ENCODE measurements at places on chromosomes 2 and 18.

DNA sequence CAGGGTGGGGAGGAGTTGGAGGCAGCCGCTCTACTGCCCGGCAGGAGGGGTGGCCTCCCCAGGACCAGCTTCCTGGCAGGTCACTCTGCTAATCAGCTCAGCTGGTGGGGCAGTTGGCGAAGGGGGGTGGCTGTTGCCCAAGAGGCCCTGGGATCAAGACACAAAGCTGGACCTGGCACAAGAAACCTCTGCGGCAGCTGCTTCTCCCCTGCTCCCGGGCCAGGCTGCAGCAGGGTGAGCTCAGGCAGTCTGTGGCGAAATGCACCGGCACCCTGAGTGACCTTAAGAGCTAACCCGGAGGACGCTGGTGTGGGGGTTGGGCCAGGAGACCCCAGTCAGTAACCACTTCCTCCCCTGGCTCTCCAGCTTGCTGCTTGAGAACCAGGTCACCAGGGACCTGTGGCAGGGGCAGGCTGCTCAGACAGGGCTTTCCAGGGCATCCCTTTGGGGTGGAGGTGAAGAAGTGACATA lies 31.1 kb downstream of the TOGARAM2 start:
- DNase-seq: no peak

GRCh38 chr2:66824926-66825325 lies 390.0 kb downstream of the MEIS1 start:
- DNase-seq: no peak

- DNase-seq: no peak
Observed at GRCh38 chr2:32701806-32702205, 74.0 kb downstream of the TTC27 start.

DNA sequence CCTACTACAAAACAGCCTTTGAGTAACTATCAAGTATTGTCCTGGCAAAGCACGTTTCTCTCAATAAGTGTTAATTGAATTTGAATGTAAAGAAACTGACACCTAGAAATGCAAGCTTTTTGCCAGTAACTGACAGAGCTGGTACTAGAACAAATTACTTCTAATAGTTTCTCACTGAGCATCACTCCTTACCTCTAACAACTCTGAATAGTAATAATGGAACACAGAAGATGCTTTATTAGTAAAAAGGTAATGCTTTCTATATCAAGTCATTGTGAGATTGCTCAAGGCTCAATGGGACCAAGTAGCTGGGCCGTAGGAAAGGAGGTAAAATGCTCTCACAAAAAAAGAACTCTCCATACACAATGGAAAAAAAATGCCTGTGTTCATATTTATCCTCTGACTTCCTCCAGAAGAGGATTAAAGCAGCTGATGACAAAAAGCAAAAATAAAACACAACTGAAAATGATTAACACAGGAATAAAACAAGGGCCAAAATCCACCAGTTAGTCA lies 11.8 kb downstream of the RASGRP3 start:
- no peak for DNase-seq

DNA sequence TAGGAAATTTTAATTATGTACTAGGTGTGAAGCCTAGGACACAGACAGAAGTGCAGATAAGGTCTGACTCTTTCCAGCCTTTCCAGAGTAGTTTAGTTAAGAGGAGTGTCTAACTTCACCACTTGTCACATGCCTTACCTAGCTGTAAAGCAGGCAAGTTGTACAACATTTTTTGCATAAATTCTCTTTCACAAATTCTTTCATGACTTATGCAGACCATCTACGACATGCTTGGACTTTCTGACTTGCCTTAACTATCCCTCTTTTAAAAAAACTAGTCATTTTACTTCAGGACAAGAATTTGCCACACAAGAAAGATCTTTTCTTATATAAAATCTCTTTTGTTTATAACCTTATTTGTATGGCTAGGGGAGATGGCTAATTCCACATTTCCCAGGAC lies 1273.6 kb upstream of the SLC39A10 start:
- DNase-seq: no peak

DNA sequence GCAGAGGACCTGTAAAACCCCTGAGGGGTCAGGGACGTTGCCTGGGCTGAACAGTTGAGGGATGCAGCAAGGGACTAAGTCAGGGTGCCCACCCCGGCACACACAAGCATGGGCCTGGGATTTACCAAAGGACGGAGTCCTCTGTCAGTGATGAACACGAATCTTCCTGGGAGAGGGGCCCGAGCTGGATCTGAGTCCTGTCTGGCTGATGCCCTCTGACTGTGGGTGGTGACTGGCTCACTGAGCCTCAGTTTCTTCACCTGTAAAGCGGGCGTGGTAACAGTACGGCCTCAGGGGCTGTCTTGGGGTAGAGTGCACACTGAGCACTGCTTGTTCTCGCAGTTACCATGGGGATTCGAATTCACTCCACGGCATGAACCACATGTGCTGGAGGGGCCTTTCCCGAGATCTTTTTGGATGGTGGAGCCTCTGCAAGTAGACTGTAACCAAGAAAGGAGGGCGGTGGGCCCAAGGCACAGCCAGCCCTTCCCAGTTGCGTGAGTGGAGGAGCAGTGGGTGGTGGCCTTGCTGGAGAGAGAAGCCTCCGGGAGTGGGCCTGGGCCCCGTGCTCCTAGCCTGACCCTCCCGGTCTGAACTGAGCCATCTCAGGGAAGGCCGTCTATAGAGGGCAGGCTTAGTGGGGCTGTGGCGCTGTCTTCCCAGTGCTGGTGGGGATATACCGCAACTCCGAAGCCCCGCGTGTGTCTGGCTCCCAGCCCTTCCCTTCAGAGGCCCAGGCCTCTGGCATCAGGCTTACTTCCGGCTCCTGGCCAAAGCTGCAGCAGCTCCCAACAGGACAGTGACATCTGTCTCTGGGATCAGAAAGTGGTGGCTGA lies 130.8 kb upstream of the HS6ST1 start:
- DNase-seq: no peak

DNA sequence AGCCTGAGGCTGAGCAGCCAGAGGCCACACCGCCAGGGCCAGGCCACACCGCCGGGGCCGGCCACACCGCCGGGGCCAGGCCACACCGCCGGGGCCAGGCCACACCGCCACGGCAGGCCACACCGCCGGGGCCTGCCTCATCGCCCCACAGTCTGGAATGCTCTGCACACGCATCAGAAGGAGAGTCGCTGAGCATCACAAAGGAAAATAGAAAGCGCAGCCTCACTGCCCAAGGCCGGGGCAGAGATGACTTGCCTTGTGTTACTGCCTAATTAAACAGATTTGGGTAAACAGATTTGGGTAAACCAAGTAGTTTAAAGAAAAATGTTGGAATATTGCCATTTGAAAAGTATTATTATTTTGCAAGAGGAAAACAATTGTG lies 10.4 kb upstream of the NFATC1 start:
- no peak for DNase-seq

DNA sequence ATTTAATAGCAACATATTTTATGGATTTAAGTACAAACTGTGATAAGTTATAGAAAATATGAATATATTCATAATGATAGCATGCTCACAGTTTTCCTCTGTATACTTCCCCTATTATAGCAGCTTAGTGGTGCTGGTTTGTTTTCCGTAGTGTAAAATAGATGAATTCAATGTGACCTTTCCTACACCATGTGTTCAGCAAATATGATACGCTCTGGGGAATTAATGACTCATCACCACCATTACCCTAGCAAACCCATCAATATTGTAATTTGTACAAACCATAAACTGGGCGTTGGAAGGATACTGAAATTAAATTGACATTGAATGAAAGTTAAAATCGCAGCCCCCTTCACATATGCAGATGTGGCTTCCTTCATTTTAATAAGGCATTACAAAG lies 58.7 kb upstream of the CDH19 start:
- DNase-seq: no peak

DNA sequence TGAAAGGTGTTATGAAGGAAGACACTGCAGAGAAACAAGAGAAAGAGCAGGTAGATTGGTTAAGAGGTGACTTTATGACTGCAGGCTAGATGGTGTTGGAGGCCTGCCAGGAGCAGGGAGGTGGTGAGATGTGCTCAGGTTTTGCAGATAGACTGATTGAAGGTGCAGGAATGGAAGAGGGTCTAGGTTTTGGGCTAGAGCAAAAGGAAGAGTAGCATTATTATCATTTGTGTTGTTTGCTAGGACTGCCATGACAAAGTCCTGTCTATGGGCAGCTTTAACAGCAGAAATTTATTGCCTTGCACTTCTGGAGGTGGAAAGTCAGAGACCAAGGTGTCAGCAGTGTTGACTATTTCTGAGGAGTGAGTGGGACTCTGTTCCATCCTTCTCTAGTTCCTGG lies 172.9 kb upstream of the SOX11 start:
- no peak for DNase-seq

GRCh38 chr2:217449444-217449843 lies 553.4 kb downstream of the TNS1 start:
- DNase-seq: no peak

DNA sequence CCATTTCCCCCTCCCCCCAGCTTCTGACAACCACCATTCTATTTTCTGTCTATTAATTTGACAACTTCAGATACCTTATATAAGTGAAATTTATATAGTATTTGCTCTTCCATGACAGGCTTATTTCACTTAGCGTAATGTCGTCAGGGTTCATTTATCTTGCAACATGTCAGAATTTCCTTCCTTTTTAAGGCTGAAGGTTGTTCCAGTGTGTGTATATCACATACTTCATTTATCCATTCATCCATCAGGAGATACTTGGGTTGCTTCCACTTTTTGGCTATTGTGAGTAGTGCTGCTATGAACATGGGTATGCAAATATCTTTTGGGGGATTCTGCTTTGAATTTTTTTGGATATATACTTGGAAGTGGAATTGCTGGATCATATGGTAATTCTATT lies 7.4 kb downstream of the BCL2L11 start:
- DNase-seq: no peak

DNA sequence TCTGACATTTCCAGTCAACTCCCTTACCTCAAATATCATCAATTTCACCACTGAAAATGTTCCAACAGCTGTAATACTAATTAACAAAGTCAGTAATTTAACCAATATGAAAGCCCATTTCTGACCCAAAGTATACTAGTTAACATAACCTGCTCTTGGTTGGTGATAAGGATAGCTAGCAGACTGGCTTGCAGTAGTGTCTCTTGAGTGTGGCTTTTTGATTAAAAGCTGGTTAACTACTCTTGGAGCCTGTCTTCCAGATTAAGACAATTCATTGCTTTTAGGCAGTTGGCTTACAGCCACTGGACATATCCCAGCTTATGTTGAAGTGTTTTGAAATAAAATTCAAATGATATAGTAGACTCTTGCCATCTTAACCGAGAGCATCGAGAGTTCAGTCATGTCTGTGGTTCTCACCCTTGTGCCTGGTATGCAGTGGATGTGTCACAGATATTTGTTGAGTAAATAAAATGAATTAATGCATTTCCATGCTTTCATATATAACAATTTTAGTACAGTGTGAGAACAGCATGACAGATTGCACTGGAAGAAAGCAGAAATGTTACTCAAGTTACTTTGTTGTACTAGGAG lies 158.1 kb downstream of the TANC1 start:
- no peak for DNase-seq

- no peak for DNase-seq
Observed at GRCh38 chr18:68033466-68033865, 516.9 kb upstream of the DSEL start.

DNA sequence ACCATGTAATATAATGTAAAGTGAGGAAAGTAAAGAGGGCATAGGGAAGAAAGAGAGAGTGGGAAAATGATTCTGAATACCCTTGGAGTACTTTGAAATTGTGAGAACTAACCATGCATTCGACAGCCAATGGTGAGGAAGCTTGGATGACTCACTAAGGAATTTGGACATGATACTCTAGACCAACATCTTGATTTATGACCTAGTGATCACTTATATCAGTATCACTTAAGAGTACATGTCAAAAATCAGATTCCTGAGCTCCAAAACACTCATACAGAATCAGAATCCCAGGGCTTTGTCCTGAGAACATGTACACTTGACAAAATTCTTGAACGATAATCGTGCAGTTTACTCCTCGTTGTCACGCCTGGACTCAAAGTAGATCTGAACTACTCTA lies 1899.8 kb upstream of the PIK3C3 start:
- no peak for DNase-seq

GRCh38 chr2:19651466-19651865 lies 250.3 kb downstream of the TTC32 start:
- no peak for DNase-seq

- DNase-seq: no peak
Observed at GRCh38 chr2:56892382-56892781, 708.6 kb downstream of the CCDC85A start.

- no peak for DNase-seq
Observed at GRCh38 chr2:237669628-237670392, 42.4 kb downstream of the LRRFIP1 start.

- DNase-seq: no peak
Observed at GRCh38 chr2:143231254-143231645, 102.0 kb downstream of the ARHGAP15 start.

GRCh38 chr2:200449149-200449548 lies 60.7 kb downstream of the KCTD18 start:
- DNase-seq: no peak

DNA sequence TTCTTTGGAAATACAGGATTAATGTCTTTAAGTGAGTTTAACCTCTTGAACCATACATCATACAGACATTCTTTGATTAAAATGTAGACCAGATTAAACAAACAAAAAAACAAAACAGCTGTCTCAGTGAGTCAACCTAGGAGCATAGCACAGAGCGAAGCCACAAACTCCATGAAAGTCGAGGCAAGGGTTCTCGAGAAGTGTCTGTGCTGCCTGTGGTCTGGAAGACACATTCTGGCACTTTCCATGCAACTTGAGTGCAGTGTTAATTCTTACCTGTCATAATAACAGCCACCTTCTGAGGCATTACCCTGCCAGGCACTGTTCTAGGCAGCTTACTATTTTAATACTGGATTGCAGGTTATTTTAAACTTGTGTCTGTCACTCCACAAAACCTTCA lies 435.5 kb upstream of the MMADHC start:
- DNase-seq: no peak

- no peak for DNase-seq
Observed at GRCh38 chr18:78376046-78376445, 603.6 kb upstream of the SALL3 start.

GRCh38 chr2:68351997-68352396 lies 13.1 kb upstream of the PLEK start:
- DNase-seq: no peak

GRCh38 chr2:62713837-62714236 lies 8.3 kb downstream of the EHBP1 start:
- no peak for DNase-seq

GRCh38 chr2:139411236-139411635 lies 631.0 kb upstream of the NXPH2 start:
- DNase-seq: no peak

DNA sequence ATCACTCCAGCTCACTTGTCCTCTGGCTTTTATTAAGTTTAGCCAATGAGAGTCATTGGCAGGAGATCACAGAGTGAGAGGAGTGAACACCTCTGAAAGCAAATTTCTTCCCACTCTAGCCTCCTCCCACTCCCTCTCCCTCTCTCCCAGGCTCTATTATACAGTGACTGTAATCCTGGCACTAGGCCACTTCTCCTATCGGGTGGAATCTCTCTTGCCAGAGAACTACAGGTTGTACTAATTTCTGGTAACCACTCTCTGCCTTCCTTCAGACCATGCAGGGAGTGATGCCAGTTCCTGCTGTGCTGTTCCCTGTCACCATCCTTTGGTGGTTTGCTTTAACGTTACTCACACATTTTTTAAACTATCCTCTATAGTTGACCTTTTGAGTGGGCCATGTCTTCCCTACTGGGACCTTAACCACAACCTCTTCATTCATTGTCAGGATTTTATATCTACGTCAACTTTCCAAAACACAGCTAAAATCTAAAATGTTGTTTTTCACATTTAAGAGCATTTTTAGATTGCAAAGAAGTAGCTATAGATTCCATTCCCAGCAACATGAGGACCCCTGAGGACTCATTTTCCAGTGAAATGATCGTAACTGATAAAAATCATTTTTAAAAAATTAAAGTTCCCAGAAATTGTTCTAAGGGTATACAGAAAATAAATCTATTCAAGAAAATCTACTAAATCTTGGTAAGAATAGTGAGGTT lies 217.1 kb downstream of the MREG start:
- no peak for DNase-seq
